ENCODE measurements at places on chromosomes 16 and 17.
A peak's percentile ranks its signal among the peaks of the same experiment; 100 is the strongest.

GRCh38 chr17:71963351-71963750 is 157.5 kb upstream of the SOX9 start:
- no peak for DNase-seq

DNA sequence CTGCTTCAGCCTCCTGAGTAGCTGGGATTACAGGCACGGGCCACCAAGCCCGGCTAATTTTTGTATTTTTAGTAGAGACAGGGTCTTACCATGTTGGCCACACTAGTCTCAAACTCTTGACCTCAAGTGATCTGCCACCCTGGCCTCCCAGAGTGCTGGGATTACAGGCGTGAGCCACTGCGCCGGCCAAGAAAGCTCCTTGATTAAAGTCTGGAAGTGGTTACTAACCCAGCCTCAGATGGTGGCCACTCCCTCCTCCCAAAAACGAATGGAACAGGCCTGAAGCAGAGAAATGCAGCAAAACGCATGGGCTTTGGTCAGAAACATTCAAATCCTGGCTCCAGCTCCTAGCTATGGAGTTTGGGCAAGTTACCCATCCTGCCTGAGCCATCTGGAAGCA is 11.3 kb downstream of the FKBP10 start:
- no peak for DNase-seq

DNA sequence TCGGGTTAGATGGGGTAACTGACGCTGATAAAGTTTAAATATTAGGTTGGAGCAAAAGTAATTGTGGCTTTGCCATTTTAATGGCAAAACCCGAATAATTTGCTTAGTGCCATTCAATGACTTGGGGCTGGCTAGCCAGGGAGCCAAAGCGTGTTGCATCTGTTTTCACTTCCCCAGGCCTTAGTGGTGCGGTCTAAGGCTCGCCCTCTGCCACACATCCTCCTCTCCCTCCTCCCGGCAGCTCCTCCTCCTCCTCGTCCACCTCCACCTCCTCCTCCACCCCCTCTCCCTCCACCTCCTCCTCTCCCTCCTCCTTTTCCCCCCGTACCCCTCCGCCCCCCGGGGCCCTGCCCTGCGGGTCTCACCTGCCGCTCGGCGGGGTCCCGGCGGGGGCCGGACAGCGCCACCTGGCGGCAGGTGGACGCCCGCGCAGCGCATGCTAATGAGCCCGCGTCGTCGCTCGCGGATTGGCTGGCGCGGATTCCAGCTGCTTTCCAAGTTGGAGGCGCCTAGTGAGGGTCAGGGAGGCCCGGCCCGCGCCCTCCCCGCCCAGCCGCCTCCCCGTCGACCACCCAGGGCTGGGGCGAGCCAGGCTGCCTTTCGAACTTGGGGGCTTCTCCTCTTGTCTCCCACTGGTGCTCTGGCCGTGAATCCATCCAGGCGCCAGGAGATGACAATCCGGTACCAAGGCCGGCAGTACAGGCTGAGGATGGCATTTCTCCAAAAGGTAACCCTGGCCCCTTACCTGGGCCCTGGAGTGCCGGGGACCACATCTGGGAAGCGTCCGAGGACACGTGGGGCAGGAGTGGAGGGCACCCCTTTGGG is 36.6 kb upstream of the RGS9 start:
- DNase-seq = peak; percentile 83

- no peak for DNase-seq
Measured at GRCh38 chr17:28889996-28890395, 7.5 kb downstream of the FLOT2 start.

DNA sequence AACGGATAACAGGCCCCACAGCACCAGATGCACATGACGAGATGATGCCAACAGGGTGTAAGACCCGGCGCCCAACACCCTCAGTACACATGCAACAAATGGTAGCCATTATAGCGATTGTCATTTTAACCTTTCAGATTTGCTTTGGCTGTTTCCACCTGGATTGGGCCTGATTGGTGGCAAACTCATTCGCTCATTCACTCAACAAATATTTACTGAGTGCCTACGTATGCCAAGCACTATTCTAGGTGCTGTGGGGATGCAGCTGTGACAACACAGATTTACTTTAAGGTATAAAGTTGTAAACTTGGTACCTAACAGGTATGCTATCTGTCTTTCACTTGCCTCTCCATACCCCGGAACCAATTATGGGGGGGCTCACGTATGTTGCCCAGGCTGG is 66.8 kb downstream of the SRCIN1 start:
- DNase-seq = no peak

Data from activated CD4-positive, alpha-beta T cell treated with anti-CD3 and anti-CD28 coated beads for 48 hours (primary cell).